Left cardiac atrium (tissue), 4 donors: ENCODE measurements at places on chromosomes 11 and 22. TPM values are rescaled to one million over a fixed set of nuclear protein-coding genes. Genes with fewer than 3 reads are reported as not detected.
A peak's percentile ranks its signal among the peaks of the same experiment; 100 is the strongest.

GRCh38 chr11:85672105-85672902 is 7.4 kb upstream of the CREBZF start:
- no peak for DNase-seq

GRCh38 chr22:26709617-26710390 is 52.4 kb downstream of the MIAT start:
- no peak for DNase-seq

DNA sequence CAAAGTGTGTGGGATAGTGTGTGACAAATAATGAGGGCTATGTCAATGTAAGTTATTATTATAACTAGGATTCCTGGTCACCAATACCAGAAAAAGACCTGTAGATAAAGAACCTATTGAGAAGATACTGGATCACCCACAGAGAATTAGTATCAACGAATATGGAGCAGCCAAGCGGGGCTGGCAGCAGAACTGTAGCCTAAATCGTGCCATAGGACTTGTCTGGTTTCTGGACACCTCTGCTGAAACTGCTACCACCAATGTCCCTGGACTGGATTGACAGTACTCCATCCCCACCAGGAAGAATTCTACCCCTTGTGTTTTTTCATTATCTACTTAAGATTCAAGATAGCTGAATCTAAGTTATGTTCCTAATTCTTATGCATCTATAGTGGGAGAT is 30.3 kb upstream of the PAX6 start:
- DNase-seq, result no peak

DNA sequence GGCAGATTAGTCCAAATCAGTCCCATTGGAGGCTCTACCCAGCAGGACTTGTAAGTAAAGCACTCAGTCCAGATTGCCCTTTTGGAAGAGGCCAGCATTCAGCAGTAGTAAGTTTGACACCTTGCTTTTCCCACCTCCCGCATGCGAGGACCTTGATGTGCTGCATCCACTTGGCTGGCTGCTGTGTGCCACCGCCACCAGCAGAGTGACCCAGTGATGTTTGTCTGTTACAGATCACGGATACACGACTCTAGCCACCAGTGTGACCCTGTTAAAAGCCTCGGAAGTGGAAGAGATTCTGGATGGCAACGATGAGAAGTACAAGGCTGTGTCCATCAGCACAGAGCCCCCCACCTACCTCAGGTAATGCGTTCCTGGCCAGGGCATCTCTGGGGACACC is 6.6 kb downstream of the SMARCB1 start:
- DNase-seq, result peak; percentile 8

GRCh38 chr11:77497368-77497767 is 23.5 kb upstream of the PAK1 start:
- no peak for DNase-seq

DNA sequence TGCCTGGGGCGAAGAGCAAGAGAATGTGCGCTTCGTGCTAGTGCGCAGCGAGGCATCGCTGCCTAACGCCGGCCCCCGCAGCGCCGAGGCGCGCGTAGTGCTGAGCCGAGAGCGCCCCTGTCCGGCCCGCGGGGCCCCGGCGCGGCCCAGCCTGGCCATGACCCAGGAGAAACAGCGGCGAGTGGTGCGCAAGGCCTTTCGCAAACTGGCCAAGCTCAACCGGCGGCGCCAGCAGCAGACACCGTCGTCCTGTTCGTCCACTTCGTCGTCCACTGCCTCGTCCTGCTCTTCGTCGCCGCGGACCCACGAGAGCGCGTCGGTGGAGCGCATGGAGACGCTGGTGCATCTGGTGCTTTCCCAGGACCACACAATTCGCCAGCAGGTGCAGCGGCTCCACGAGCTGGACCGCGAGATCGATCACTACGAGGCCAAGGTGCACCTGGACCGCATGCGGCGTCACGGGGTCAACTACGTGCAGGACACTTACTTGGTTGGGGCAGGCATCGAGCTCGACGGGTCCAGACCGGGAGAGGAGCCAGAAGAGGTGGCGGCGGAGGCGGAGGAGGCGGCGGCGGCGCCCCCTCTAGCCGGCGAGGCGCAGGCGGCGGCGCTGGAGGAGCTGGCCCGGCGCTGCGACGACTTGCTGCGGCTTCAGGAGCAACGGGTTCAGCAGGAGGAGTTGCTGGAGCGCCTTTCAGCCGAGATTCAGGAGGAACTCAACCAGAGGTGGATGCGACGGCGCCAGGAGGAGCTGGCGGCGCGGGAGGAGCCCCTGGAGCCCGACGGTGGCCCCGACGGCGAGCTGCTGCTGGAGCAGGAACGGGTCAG is 1.0 kb downstream of the RASSF10 start:
- DNase-seq, result peak; percentile 31

DNA sequence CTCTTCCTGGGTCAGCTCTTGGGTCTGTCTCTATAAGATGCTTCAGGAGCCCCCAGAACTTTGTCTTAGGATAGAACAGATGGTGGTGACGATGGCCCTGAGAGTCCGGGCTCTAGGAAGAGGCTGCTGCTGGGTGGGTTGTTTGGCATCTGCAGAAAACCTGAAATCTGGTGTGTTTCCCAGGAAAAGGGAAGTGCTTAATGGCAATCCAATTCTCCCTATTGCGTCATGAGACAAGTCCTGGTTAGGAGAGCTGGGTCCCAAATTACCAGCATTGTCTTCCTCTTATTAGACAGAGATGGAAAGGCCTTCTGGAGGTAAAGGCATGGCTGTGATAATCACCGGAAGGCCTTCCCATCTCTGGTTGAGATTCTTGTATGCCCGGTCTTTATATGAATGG is 48.9 kb upstream of the GRAMD1B start:
- DNase-seq, result no peak

DNA sequence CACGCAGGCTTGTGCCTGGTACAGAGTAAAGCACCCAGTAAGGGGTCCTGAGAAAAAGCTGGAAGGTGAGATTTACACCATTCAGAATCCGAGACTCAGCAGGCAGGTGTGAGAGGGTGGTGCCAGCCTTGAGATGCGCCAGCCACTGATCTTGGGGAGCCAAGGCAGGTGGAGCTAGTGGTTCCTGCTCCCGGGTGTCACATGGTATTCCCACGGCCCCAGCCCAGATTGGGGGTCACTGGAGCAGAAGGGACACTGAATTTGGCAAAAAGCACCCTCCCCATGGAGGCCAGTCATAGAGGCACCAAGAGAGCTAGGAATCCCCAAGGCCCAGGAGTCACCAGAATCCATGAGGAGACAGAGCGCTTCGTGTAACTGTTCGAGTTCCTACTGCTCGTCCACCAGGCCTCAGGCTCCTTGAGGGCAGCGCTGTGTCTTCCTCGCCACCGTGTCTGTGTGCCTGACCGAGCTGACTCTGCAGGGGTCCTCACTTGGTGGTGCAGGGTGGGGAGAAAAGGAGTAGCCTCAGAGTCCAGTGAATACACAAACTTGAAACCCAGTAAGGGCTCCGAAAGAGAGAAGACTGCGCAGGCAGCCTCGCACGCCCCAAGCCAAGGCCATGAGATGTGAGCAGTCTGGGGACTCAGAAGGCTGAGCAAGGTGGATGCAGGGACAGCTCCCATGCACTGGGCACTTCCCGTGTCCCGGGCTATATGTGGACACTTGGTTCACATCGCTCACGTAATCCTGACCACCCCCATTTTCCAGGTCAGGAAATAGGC is 28.2 kb downstream of the TOM1 start:
- DNase-seq, result no peak

- peak; percentile 37 for DNase-seq
These were observed 131.2 kb downstream of the BUD13 start for GRCh38 chr11:116641561-116642045.

GRCh38 chr11:86176165-86176884 is 68.2 kb upstream of the EED start:
- no peak for DNase-seq

KCNJ4 gene
- total RNA-seq, result 7.2 TPM

IL18 gene
- total RNA-seq, result 4.7 TPM

LINC01488 gene
- total RNA-seq, result not detected
